H4 (cell line): ENCODE measurements at places on chromosomes 7 and 10. TPM values are rescaled to one million over a fixed set of nuclear protein-coding genes. Genes with fewer than 3 reads are reported as not detected.

GRCh38 chr10:83372646-83373045 lies 766.7 kb upstream of the GHITM start:
- no peak for DNase-seq

DNA sequence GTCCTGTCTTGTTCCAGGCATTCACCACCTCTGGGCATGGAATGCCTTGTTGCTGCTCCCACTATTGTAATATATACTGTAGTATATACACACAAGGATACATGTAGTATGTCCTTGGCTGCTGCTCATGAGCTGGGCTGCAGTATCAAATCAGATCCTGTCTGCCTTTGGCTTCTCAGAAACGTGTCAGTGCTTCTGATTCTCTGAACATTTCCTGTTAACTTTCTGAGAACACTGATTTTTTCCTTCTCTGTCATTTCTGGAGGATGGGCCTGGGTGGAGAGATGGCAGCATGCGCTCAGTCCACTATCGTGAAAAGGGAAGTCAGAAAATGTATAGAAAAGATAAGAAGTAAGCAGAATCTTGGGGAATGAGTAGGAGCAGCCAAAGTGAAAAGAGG lies 12.2 kb downstream of the SFTPA2 start:
- no peak for DNase-seq

GRCh38 chr7:2823130-2823529 lies 21.0 kb downstream of the GNA12 start:
- DNase-seq, result no peak

DNA sequence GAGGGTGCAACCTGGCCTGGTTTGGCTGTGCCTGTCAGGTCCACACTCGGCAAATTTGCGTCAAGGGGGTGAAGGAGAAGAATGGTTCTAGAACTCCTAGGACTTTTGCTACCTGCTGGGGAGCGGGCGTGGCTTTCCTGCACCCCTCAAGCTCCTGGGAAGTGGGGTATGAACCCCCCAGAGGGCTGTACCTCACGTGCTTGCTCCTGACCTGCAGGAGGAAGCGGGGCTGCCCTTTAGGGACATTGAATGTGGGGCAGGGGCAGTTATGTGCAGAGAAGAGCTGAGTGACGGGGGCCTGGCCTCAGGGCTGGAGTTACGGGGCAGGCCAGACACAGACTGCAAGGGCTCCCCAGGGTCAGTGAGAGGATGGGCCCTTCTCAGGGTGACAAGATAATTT lies 61.4 kb upstream of the GNA12 start:
- DNase-seq, result no peak

DNA sequence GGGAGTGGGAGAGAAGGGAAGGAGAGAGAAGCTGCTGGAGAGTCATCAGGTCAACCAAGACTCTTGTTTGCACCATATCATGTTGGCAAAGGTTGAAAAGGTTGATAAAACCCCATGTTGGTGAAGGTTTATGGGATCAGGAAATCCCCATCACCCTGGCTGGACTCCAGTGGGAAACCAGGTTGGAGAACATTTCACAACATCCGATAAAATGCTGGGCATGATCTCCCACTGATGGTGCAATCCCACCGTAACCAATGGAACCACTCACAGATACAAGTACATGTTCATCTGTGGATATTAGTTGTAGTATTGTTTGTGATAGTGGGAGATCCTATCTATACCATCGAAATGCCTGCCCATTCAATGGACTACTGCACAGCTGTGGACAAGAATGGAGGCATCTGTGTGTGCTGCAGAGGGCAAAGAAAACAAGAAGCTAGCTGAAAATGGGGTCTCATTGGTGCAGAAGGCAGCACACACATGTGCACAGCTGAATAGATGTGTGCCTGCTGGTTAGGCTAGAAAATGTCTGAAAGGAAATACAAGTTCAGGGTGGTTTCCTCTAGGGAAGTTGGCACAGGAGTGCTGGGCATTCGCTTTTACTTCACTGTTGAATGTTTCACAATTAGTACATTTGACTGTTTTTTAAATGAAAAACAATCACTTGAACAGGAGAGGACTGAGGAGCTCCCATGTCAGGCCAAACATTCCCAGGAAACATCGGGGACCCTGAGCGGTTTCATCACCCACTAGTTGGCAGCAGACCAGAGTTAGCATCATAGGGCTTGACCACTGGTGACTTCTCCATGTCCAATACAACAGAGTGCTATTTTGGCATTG lies 80.4 kb upstream of the MGMT start:
- DNase-seq, result no peak

The LRRC4 gene
- total RNA-seq, result not detected in 2 replicates

The H2BK1 gene
- total RNA-seq, result 0.64 TPM in 1 of 2 replicates, not detected in the other

DNA sequence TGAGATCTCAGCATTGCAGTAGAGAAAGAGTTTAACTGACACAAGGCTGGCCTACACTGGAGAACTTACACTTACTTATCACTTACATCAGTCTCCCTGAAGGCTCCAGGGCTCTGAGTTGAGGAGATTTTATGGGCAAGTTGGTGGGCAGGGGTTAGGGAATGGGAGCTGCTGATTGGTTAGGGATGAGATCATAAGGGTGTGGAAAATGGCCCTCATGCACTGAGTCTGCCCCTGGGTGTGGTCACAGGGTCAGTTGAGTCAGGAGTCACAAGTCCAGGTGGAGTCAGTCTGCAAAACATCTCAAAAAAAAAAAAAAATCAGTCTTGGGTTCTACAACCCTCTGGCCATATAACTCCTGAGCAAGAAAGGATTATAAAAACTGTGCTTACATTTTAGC lies 60.5 kb downstream of the PPP1R17 start:
- DNase-seq, result no peak

DNA sequence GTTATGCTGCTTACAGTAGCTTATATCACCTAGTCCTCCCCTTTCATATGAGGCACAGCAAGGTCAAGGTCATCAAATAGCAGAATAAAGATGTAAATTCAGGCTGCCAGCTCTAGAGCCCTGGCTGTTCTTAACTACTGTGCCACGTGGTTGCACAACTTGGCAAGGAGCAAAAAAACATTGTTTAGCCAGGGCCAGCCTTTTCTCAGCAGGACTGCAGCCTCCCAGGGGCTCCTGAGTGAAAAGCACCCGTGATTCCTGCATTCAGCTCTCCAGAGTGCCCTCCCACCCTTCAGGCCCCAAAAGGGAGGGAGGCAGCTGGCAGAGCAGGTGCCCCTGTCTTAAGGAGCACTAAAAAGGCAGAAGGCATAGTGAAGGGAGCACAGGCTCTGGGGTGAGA lies 31.8 kb upstream of the TM9SF3 start:
- DNase-seq, result no peak

GRCh38 chr7:132207211-132207610 lies 369.1 kb downstream of the PLXNA4 start:
- no peak for DNase-seq

GRCh38 chr10:34217524-34217923 lies 597.6 kb downstream of the PARD3 start:
- DNase-seq, result no peak

The ADRB1 gene
- total RNA-seq, result 1.1 and 1.9 TPM in 2 replicates

The KCP gene
- not detected in 2 replicates for total RNA-seq

The GPNMB gene
- 81.4 and 112 TPM in 2 replicates for total RNA-seq
